ENCODE measurements at places on chromosomes 12 and 14.

DNA sequence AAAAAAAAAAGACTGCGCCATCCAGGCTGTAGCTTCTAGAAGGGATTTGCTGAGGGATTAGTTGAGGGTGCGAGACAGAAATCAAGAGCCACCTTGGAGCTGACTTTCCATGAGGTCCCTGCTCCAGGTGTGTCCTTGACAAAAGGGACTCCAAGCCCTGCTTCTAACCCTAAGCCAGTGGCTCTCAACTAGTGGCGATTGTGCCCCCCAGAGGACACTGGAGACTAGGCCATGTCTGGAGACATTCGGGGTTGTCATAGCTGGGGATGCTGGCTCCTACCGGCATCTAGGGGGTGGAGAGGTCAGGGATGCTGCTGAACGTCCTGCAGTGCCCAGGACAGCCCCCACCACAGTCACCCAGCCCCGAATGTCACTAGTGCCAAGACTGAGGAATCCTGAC, 40.6 kb downstream of the SPRING1 start:
- DNase-seq = no peak

- no peak for DNase-seq
Measured at GRCh38 chr12:94150240-94151121, 2.1 kb downstream of the PLXNC1 start.

DNA sequence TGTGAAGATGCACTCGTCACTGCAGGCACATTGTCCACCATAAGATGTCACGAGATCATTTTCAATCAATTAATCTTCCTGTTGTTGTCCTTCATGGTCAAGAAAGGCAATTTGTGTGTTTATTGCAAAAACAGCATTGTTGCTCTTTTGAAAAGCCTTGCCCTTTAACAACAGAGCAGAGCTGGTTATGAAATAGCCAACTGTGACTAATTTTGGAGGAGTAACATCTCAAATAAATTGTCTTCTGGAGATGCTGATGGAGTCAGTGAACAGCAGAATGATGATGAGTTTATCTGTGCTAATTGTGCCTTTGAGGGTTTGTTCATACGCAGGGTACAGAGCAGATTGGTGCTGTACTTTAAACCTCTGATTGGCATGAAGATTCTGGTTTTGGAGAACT, 88.3 kb upstream of the E2F7 start:
- no peak for DNase-seq

GRCh38 chr14:27886256-27886655, 880.3 kb upstream of the FOXG1 start:
- no peak for DNase-seq

DNA sequence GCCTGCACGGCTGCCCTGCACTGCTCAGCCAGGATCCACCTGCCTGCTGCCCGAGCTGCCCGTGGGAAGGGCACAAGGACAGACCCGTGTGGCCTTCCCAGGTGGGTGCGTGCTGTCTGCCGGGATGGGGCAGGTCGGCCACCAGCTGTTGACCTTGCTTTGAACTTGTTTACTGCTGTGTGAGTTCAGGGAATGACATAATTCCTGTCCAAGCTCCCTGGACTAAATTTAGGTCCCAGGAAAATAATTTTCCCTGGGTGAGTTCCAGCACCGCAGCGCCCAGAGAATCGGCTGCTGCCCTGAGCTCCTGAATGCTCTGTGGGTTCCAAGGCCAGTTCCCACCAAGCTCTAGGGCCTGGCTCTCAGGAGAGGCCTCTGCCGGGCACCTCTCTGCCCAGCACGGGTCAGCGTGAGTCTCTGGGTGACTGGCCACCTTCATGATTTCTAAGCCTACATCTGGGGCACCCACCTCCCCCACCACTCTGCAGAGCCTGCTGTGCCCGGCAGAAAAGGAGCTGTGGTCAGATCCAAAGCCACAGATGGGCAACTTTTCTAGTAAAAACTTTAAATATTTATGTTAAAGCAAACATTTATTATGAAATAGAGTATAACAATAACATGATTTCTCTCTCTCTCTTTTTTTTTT, 27.2 kb upstream of the MLXIP start:
- DNase-seq = no peak

GRCh38 chr14:68820536-68820935, 27.7 kb upstream of the ZFP36L1 start:
- DNase-seq = peak; percentile 48
